ENCODE measurements at places on chromosomes 1 and 21. TPM values are rescaled to one million over a fixed set of nuclear protein-coding genes. Genes with fewer than 3 reads are reported as not detected.
A peak's percentile ranks its signal among the peaks of the same experiment; 100 is the strongest.

DNA sequence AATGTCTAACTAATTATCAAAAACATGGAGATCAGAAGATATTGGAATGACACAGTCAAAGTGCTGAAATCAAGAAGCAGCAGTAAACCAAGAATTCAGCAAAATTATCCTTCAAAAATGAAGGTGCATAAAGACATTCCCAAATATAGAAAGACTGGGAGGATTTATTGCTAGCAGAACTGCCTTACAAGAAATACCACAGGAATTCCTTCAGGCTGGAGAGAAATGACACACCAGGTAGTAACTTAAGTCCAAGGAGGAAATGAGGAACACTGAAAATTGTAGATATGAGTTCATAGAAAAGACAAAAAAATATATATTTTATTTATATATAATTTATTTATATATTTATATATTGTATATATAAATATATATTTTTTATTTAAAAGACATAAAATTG is 217.2 kb downstream of the RPS6KC1 start:
- DNase-seq, result no peak

DNA sequence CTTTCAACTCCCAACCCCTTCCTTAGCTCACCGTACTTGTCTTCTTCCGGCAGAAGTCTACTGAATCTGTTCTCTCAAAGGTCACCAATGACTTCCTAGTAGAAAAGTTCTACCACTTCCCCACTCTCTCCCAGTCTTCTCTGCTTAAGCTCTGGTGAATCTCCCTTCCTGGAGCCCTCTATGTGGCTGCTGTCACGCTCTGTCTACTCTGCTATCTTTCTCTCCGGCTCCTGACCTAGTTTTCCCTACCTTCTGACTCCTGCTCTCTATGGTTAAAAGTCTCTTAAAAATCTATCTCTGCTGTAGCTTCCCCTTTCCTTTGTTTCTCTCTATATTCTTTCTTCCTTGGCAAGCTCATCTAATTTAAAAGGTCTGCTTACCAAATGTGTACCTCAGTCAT is 350.1 kb upstream of the GREM2 start:
- DNase-seq, result no peak

DNA sequence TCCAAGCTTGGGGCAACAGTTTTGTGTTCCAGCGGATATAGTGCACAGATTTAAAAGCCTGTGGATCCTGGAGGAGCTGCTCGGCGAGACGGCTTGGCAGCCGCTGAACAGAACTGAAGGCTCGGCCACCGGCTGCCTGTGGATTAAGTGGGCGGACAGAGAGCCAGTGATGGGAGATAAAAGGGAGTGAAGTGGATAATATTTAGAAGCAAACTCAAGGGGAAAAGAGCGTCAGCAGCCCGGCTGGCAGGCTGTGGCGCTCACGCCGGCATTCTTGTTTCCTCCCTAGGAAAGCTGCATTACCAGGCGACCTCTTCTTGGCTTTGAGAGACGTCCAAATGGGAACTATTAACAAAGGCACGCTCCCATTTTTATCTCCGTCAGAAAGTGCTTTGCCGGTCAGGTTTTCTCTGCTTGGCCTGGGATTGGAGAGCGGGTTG is 10.4 kb downstream of the TRABD2B start:
- no peak for DNase-seq

DNA sequence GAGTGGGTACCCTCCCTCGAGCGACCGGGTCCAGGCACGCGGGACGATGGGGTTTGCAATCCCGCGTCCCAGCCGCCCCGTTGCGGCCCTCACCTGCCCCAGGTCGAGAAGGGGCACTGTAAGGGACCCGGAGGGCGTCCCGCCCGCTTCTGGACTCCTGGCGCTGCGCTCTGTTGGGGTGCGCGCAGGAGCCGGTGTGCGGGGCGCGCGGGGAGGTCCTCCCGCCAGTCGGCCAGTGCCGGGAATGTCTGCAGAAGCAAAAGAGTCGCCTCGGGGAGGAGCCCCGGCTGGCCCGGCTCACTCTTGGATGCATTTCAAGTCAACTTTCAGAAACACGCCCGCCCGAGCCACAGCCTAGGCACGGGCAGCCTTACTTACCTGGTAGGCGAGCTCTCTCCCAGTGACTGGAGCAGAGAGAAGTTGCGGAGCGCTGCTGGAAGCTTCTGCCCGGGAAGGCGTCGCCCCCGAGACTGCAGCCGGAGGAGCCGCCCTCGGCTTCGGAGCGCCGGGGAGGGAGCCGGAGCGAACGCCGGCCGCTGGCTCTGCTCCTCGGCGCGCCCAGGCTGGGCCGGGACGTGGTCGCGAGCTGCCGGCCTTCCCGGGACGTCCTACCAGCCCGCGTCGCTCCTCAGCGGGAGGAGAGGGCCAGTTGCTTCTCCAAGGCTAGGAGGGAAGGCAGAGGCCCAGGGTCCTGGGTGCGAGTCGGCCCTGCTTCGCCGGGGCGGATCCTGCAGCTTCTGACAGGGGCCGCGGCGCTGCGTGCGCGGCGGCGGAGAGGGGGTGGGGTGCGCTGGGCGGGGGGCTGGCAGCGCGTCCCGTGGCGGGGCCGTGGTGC is at the start of gene LMX1A:
Gene LMX1A, minus strand, starts transcription at position 739 of the 835 bp plus-strand sequence. CDS start 1,156 bp downstream, outside the sequence.
- DNase-seq, result no peak

DNA sequence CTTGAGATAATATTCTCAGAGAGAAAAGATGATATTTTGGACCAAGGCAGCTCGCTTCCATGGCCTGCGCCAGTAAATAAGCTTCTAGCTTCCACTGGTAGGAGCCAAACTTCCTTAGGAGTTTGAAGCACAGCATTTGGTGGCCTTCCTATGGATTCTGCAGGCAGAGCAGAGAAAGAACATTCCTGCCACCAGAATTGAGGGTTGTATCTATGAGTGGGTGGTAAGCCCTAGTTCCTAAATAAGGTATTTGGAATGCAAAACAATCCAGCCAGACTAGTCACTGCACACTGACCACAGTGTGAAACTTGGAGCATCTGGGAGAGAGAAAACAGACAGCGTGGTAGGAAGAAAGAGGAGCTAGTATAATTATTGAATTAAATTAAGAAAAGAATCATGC is 54.1 kb upstream of the BCAR3 start:
- no peak for DNase-seq

DNA sequence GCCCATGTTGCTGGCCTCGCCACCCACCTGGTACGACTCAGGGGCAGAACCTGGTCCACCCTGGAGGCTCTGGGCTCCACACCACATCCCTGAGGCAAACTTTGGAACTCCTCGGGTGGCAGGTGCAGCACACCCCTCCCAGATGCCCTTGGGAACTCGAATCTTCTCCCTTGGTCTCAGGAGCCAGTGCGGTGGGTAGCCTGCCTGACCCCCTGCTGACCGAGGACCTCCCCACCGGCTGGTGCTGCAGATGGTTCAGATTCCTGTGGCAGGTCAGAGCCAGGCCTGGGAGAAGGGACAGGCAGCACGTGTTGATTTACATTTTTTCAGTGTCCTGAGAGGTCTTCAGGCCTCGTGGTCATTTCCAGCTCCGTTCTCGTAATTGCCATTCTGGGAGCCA is 6.3 kb upstream of the CFAP410 start:
- DNase-seq, result no peak

GRCh38 chr1:163544441-163544840 is 222.7 kb downstream of the NUF2 start:
- no peak for DNase-seq

- no peak for DNase-seq
Measured at GRCh38 chr1:18554099-18554498, 73.4 kb downstream of the KLHDC7A start.

GRCh38 chr1:210627755-210628154 is 299.1 kb downstream of the HHAT start:
- no peak for DNase-seq

DNA sequence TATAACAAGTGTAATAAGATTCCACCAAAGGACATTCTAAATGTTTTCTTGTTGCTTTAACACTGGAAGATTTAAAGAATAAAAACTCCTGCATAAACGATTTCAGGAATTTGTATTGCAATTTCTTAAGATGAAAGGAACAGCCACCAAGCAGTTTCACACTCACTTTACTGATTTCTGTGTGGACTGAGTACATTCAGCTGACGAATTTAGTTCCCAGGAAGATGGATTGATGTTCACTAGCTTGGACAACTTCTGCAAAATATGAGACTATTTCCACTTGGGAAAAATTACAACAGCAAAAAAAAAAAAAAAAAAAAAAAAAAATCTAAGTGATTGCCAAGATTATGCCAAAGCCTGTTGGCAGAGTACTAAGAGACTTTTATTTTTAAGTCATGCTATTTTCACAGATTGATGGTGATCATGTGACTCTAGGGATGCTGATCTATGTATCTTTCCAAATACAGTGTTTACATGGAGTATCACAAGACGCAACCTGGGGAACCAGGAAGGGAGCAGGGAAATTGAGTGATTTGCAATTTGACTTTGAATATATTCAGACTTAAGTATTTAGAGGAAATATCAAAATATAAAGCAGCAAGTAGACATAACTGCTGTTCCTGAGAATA is 341.0 kb downstream of the NTNG1 start:
- no peak for DNase-seq

- no peak for DNase-seq
Measured at GRCh38 chr1:154469844-154470560, 32.0 kb upstream of the TDRD10 start.

GRCh38 chr1:171247501-171247900 is 793 bp upstream of the FMO1 start:
- DNase-seq, result no peak

- DNase-seq, result no peak
Measured at GRCh38 chr1:220421508-220421907, 106.4 kb upstream of the MARK1 start.

DNA sequence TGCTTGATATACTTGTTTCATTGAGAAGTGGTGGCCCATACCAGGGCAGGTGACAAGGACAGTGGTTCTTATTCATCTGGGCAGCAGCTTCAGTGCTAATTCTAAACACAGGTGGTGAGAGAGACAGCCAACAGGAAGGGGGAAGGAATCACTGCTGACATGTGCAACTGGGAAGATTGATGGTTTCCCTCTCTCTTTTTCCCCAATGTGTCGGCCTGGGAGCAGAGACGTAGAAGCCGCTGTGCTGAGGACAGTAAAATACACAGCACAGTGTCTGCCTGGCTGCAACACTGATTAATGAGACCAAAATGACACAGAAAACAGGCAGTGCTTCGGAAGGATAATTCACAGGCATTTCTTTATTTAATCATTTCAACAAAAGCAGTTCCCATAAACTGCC is 48.8 kb downstream of the WARS2 start:
- peak; percentile 3 for DNase-seq

- DNase-seq, result no peak
Measured at GRCh38 chr1:53172426-53173128, 24.0 kb upstream of the CPT2 start.

The NFASC gene
- 5.7 TPM for polyA plus RNA-seq

The KRTAP22-1 gene
- not detected for polyA plus RNA-seq

The UBE2Q1 gene
- 89.8 TPM for polyA plus RNA-seq

The GJA9 gene
- polyA plus RNA-seq, result not detected

The BRDT gene
- polyA plus RNA-seq, result not detected

The CASZ1 gene
- polyA plus RNA-seq, result 3.8 TPM

The LCE1C gene
- polyA plus RNA-seq, result not detected

The NOS1AP gene
- polyA plus RNA-seq, result 2.7 TPM

The REN gene
- polyA plus RNA-seq, result 94.2 TPM
